ENCODE measurements at places on chromosomes 11 and 22.

GRCh38 chr11:115409691-115410220, 94.5 kb downstream of the CADM1 start:
- no peak for DNase-seq

GRCh38 chr11:88474655-88475054, 137.1 kb upstream of the CTSC start:
- DNase-seq, result no peak

DNA sequence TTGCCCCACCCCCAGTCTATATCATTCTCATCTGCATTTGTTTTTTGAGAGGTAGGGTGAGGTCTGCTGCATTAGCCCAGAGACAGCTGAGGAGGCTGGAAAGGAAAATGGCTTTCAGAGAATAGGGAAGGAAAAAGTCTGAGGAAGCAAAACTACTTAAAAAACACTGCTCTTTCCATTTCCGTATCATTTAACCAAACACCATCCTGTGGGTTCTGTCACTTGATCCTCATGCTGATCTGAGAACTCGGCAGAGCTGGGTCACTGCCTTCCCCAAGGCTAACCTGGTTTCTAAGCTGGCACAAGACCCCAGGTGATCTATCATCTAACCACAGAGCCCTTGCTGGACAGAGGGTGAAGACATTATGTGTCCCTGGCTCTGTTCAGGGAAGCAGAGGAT, 1.2 kb downstream of the FOLR2 start:
- no peak for DNase-seq

DNA sequence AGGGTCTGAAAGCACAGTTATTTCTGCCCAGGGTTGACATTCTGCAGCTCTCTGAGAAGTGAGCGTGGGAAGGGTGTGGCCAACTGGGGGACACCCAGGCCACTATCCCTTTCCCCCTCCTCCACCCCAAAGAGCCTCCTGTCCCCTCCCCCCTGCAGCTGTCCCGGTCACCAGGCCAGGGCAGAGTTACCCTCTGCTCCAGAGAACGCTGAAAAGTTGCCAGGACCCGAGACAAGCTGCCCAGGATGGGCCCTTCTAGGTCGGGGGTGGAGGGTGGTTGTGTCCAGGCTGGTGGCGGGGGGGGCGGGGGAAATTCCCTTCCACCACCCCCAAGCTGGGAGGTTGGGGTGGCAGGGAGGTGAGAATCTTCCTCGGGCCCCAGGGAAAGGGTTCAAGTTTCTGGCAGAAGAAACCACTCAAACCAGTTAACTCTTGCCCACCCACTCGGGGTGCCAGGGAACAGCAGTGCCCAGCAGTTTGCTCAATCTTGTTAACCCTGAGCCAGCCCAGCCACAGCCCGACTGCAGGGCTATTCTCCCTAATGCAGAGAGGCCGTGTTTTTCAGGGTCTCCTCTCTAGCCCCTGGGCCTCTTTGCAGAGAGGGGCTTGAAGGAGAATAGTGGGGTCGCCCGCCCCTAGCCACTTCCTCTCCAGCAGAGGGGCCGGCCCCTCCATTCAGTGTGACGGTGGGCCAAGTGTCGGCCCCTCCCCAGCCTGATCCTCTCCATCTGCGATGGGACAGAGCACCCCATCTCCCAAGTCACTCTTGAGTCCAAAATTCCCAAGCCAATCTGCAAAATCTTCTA, 697 bp downstream of the LGALS1 start:
- no peak for DNase-seq

- no peak for DNase-seq
Observed at GRCh38 chr11:58629857-58630256, 7.4 kb downstream of the CNTF start.

- DNase-seq, result no peak
Observed at GRCh38 chr11:131692151-131692550, 321.7 kb downstream of the NTM start.

- DNase-seq, result no peak
Observed at GRCh38 chr11:27388001-27388400, 25.0 kb upstream of the CCDC34 start.

DNA sequence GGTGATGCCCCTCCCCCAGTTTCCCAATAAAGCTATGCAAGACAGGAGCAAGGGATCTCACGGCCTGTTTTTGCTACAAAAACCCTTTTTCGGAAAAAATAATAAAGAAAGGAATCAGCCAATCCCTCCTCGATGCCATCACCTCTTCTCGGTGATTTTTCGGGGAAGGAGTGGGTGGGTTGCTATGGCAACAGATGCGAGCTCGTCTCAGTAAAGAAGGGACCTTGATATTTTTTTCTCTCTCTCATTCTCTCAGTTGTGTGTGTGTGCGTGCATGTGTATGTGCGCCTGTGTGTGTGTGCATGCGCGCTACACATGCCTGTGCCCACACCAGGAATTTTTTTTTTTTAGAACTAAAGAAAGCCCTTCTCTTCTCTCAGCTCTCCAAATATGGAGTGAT, 3.8 kb upstream of the NPAS4 start:
- no peak for DNase-seq

- no peak for DNase-seq
Observed at GRCh38 chr11:100740440-100740839, 53.4 kb downstream of the ARHGAP42 start.

- DNase-seq, result no peak
Observed at GRCh38 chr22:28857288-28857687, 26.1 kb upstream of the ZNRF3 start.

DNA sequence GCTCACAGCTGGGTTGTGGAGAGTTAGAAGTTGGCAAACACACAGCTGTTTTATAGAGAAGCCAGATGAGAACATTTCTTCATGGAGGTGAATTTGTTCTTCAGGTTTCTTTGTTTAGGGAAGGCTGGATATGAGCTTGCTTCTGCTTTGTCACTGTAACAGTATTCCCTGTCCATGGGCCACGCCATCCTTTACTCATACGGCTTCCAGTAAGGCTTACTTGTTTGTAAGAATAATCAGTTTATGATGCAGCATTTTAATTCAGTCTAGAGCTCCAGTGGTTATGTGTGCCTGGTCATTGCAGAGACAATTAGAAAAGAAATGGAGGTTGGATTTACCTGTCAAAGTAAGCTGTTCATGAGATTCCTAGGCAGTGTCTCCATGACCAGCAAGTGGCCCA, 131.8 kb downstream of the TRIM44 start:
- DNase-seq, result no peak
